ENCODE measurements at places on chromosomes 12 and 14.

GRCh38 chr14:88326352-88327103, 3.5 kb upstream of the KCNK10 start:
- no peak for DNase-seq

- DNase-seq = no peak
Measured at GRCh38 chr14:28719130-28719529, 47.5 kb upstream of the FOXG1 start.

GRCh38 chr12:127143020-127143419, 1124.0 kb upstream of the TMEM132C start:
- DNase-seq = no peak

- DNase-seq = no peak
Measured at GRCh38 chr12:25348593-25348895, 97.8 kb upstream of the KRAS start.

- no peak for DNase-seq
Measured at GRCh38 chr14:36905272-36905888, 243.7 kb downstream of the PAX9 start.

DNA sequence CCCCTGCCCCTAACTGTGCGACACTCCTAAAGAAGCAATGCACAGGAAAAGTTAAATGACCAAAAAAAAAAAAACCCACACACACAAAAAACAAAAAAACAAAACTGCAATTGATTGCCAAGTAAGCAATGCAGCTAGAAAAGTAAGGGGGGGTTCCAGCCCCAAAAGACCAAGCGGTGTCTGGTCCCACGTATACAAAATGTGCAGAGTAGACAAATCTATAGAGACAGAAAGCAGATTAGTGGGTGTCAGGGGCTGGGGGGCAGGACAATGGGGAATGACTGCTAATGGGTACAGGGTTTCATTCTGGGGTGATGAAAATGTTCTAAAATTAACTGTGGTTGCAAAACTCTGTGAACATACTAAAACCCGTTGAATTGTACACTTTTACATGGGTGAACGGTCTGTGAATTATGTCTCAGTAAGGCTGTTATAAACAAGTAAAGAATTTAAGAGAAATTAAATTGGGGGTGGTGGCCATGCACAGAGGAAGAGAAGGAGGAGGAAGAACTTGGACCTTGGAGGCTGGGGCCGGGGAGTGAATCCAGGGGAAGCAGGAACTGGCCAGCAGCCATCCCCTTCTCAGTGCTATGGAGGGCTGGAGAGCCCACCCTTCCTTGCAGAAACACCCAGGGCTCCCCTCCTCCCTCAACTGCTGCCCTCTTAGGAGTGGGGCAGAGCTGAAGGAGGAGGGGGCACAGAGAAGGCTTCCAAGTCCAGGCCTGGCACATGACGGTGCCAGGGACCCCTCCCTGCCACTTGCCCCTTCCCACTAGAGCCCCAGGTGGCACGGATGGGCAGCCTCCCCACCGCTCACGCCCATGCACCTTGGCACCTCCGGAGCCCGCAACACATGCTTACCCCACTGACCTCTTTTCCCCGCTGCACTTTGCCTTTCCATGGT, 45.4 kb downstream of the KDM2B start:
- no peak for DNase-seq

GRCh38 chr12:112752303-112752702, 39.2 kb upstream of the RPH3A start:
- DNase-seq = no peak

GRCh38 chr12:120892265-120892664, 11.9 kb downstream of the SPPL3 start:
- DNase-seq = no peak

GRCh38 chr14:106378191-106378590, 851.8 kb downstream of the TMEM121 start:
- DNase-seq = no peak

- DNase-seq = no peak
Measured at GRCh38 chr12:119877639-119877948, 474 bp upstream of the CIT start.

GRCh38 chr12:94593822-94594442, 56.4 kb downstream of the TMCC3 start:
- no peak for DNase-seq

- DNase-seq = no peak
Measured at GRCh38 chr14:45406942-45407341, 153.9 kb upstream of the MIS18BP1 start.

DNA sequence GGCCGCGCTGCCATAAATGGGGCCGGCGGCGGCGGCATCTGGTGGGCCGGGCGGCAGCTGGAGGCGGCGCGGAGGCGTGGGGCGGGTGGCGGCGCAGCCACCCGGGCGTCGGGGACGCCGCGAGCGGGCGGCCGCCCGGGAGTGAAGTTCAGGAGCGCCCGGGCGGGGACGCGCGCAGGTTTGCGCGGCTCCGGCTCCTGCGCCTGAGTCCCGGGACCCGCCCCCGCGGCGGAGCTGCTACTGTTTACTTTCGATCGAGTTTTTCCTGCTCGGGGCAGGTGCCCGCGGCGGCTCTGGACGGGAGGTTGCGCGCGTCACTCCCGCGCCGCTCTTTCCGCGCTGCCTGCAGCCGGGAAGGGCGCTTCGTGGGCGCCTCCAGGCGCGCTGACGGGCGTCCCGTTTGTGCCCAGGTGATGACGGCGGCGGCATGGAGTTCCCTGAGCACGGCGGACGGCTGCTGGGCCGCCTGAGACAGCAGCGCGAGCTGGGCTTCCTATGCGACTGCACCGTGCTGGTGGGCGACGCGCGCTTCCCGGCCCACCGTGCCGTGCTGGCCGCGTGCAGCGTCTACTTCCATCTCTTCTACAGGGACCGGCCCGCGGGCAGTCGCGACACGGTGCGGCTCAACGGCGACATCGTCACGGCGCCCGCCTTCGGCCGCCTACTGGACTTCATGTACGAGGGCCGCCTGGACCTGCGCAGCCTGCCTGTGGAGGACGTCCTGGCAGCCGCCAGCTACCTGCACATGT, at the start of gene ZBTB42:
ZBTB42 (plus strand) TSS at position 331 of the 749 bp plus-strand sequence; CDS start at position 428, 97 bp downstream.
- no peak for DNase-seq

- no peak for DNase-seq
Measured at GRCh38 chr14:57382283-57382682, 8.1 kb upstream of the NAA30 start.

DNA sequence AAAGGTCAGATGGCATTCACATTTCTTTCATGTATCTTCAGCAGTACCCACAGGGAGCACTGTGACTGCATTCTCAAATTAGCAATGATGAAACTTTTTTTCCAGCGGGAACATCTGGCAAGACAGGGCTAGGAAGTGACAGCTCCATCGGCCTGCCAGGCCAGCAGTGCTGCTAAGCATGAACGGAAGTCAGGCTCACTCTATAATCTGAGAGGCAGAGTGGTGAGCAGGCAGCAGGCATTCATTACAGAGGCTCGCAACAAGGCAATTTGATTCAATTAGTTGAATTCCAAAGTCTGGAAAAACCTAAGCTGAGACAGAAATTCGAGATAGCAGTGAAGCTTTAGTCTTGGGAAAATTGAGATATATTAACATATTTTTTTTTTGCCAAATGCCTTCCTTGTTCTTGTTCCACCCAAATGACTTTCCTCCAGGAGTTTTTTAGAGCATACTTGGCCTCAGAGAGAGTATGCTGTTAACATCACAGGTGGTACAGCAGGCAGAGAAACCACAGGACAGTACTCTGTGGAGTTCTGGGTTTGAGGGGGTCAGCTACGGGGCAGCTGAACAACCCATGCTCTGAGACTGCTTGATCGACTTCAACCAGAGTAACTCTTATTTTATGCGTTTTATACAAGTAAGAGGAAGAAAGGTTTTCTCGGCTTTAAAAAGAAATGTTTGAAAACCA, 414.9 kb downstream of the APAF1 start:
- DNase-seq = no peak

DNA sequence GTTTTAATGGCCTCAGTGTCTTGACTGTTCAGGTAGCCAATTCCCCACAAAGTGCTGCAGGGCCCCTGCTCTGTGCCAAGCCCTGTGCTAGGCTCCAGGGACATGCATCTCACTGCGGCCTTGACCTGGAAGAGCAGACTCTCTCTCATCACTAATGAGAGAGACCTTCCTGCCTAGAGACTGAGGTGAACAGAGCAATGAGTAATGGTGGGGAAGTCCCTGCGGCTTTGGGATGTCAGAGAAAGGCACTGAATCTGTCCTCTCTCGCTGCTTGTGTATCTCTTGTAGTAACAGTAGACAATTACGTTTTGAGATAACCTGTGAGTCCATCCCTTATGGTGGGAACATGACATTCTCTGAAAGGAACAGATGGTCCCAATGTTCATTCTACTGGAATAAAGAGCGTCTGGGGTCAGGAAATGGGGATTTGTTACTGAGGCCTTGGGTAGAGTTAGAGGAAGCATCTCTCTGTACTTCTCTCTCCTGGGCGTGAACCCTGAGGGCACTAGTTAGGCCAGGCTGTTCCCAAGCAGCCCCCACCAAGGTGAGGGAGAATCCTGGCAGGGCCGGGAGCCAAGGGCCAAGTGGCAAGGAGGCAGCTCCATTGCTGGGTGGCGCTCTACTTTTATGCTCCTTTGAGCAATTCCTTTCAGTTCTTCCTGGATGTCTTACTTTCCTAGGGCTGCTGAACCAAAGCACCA, 13.5 kb downstream of the NFATC4 start:
- DNase-seq = no peak

DNA sequence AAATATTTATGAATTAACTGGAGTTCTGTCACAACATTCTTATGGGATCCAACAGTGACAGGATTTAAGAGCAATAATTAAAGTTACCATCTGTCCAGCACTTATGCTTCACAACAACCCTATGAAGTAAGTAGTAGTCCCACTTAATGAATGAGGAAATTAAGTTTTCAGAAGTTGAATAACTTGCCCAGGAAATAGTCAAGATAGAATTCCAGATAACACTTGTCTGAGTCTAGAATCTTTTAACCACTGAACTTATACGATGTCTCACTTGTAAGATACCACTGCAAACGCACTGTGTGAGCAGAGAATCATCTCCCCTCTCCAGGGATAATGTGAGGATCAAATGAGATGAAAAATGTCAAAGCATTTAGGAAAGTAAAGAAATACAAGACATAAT, 3.3 kb upstream of the TTC9 start:
- no peak for DNase-seq

DNA sequence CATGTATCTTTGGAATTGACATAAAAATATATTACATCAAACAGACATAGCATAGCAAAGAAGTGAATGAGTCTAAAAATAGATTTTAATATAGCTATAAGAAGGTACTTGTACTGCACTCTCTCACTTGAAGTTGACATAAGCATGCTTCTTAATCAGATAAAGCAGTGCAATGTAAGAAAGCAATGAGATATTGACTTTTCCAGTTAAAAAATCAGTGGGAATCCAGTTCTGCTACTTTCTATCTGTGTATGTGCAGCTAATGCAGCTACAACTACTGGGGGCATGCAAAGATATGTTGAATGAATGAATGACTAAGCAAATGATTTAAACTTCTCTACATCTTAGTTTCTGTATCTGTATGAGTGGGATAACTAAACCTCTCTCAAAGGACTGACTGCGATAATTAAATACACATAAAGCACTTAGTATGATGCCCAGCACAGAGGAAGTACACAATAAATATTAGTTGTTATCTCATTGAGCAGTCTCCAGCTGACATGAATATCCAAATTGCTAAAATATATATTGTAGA, 10.3 kb downstream of the WASHC3 start:
- DNase-seq = no peak

GRCh38 chr14:59213368-59214315, 25.2 kb downstream of the DAAM1 start:
- no peak for DNase-seq

- no peak for DNase-seq
Measured at GRCh38 chr14:95486875-95487668, 29.4 kb downstream of the SYNE3 start.

- no peak for DNase-seq
Measured at GRCh38 chr14:63039866-63040265, 5.4 kb downstream of the KCNH5 start.

- no peak for DNase-seq
Measured at GRCh38 chr14:92391726-92392125, 68.8 kb downstream of the SLC24A4 start.

GRCh38 chr12:66176105-66176900, 6.5 kb upstream of the TMBIM4 start:
- DNase-seq = no peak

GRCh38 chr12:28457785-28458184, 267.5 kb downstream of the CCDC91 start:
- no peak for DNase-seq

DNA sequence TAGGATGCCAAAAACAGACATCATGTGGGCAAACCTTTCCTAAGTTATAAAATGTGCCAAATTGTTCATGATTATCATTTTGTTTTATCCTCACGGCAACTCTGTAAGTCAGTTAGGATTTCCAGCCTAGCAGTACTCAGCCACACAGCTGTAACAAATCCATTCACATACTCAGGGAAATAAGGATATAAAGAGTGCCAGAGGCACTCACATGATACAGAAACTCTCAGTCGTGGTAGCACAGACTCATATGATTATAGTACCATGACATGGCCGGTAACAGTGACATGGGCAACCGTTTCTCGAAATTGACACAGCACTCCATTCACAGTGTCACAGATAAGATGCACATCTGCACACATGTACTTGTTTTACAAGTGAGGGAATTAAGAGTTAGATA, 344.2 kb downstream of the LRIG3 start:
- DNase-seq = no peak

DNA sequence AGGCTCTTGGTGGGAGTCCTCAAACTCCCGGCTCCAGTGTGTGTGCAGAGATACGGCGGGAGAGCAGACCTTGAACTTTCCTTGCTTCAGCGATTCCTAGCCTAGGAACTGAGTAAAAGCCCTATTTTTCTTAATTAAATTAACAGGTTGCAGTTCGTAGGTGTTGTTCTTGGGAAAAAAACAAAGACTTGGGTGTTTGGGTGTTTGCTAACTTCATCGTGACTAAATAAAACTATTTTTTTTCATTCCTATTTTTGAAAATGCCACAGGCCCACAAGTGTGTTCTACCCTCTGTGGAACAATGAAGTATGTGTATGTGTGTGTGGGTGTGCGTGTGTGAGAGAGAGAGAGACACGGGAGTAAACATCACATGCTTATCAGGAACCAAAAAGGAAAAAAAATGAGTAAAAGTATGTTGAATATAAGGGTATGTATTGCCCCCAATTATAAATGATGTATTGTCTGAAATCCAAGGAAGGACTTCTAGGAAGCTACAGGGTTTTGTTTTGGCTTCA, 651 bp downstream of the TMEM117 start:
- no peak for DNase-seq

GRCh38 chr12:87671757-87672156, 357.4 kb downstream of the C12orf50 start:
- no peak for DNase-seq

- DNase-seq = no peak
Measured at GRCh38 chr14:75366963-75367362, 60.9 kb upstream of the JDP2 start.

Measured in GM12864 (cell line).